CD4-positive, alpha-beta T cell treated with Interleukin-17A for 4 hours (primary cell): ENCODE measurements at places on chromosomes 4 and X.

GRCh38 chr4:176210101-176210500 lies 14.7 kb upstream of the SPATA4 start:
- no peak for DNase-seq

- no peak for DNase-seq
Measured at GRCh38 chrX:74242484-74243138, 61.4 kb upstream of the ZCCHC13 start.

DNA sequence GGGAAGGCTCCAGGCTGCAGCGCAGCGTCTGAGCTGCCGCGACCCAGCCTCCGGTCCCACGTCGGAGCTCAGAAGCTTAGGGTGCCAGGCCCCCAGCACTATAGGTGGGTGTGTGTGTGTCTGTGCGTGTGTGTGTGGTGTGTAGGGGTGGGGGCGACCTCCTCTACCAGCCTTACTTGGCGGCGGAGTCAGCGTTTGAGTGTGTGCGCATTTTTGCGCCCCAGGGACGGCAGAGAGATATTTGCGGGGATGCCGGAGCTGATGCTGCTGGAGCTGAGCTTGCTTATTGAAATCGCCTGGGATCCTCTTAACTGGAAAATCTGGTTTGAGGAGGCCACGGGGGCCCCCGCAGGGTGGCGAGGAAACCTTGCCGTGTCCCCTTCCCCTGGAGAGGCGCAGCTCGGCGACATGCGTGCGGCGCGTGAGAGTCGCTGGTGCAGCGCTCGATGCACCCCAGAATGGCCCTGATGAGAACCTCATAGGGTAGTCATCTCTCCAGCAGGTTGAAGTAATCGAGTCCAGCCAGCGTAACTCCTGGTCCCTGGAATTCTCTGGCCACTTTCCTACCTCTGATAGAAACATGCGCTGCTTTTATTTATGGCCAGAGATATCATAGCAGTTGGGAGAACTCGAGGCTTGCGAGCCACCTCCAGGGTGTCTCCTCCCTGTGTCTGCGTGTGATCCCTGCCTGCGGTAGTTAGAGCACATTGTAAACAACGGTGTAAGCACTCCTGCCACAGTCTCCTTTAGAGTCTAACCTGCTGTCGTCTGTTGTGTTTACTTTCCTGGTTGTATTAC lies 2.7 kb downstream of the ADGRL3 start:
- DNase-seq: no peak

DNA sequence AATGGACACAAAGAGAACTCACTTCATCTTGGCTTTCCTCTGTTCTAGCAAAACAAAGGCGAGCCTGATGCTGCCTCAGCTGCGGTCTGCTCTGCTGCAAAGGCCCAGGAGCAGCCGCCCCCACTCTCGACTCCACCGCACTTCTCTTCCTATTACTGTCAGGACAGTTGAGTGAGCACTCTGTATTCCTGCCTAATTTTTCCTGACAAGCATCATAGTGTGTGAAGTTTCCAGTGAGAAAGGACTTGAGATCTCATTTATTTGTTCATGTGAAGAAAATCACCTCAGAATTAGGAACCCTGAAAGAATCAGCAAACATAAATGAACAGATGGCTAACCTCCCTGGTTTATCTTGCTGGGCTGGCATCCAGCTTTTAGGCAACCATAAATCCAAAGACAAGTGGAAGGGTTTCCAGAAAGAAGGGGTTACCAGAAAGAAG lies 15.6 kb downstream of the SCARB2 start:
- peak; percentile 33 for DNase-seq

GRCh38 chrX:30570505-30570904 lies 7.1 kb downstream of the TASL start:
- DNase-seq: peak; percentile 32

- no peak for DNase-seq
Measured at GRCh38 chr4:76800902-76801301, 97.0 kb downstream of the SOWAHB start.

GRCh38 chr4:119014658-119015057 lies 121.0 kb upstream of the MYOZ2 start:
- DNase-seq: no peak

DNA sequence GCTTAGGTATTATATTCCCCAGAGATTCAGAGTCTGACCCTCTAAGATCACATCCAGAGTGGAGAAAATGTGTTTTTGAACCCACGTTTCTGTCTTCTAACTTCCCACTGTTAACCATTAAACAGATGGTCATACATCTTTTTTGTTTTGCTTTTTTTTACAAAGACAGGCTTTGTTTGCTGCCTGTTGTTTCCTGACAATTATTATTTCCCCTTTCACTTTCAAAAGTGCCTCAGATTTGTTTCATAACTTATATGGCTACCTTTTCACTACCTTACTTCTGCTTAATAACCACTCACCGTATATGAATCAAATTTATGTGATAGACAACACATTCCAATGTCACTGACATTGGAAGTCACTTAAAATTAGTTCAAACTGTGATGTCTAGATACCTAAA lies 142.2 kb downstream of the HS3ST1 start:
- DNase-seq: no peak

DNA sequence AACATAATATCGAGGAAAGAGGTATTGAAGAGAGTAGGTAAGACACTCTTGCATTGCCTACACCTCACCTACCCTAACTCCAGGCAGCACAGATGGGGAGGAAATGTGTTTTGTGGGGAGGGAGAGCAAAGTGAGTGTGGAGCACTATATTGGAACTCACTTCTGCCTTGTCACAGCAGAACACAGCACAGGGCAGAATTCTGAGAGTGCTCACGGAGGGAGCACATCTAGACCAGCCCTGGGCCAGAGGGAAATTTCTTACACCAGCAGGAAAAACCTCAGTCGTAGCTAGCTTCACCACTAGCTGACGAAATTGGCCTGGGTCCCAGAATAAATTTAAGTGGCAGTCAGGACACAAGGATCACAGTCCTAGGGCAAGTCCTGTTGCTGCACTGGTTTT lies 517.3 kb downstream of the TMA16 start:
- DNase-seq: no peak

- DNase-seq: no peak
Measured at GRCh38 chr4:119795986-119796578, 167.5 kb upstream of the PDE5A start.

- DNase-seq: no peak
Measured at GRCh38 chrX:10570601-10571000, 49.8 kb downstream of the MID1 start.

DNA sequence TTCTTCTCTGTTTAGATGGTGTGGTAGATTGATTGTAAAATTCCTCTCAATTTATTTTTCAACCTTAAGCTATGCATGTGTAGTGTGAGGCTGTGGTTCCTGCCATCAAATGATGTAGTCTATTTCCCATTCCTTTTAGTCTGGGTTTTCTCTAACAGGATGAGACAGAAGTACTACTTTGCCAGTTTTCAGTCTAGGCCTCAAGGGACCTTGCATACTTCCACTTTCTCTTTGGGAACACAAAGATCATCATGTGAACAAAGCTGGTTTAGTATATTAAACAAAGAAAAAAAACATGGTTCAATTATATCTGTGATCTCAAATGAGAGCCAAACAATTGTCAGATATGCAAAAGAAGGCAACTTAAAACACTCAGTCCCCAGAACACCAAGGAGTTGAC lies 1284.0 kb downstream of the RAPGEF2 start:
- no peak for DNase-seq

- no peak for DNase-seq
Measured at GRCh38 chr4:81574991-81575390, 103.3 kb upstream of the RASGEF1B start.

GRCh38 chr4:65391814-65392213 lies 278.5 kb downstream of the EPHA5 start:
- no peak for DNase-seq

DNA sequence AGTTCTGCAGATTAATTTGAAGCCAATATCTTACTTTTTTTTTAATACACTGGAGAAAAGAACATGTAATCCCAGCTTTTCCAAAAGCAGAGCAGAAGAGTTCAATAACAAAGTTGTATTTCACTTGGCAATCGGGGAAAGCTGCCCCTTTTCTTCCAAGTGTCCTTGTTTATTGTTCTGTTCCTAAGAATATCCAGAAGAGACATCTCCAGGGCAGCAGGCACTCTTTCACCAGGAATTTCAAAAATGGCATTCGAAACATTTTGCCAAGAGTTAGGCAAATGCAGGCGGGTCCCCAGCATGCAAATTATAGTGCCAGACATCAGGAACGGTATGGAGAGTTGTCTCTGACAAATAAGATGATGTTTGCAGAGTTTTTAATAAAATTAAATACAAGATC lies 494.5 kb downstream of the BCOR start:
- DNase-seq: no peak

GRCh38 chr4:125689805-125690204 lies 375.1 kb downstream of the FAT4 start:
- DNase-seq: no peak

- DNase-seq: peak; percentile 47
Measured at GRCh38 chrX:40013266-40014195, 84.2 kb downstream of the BCOR start.

DNA sequence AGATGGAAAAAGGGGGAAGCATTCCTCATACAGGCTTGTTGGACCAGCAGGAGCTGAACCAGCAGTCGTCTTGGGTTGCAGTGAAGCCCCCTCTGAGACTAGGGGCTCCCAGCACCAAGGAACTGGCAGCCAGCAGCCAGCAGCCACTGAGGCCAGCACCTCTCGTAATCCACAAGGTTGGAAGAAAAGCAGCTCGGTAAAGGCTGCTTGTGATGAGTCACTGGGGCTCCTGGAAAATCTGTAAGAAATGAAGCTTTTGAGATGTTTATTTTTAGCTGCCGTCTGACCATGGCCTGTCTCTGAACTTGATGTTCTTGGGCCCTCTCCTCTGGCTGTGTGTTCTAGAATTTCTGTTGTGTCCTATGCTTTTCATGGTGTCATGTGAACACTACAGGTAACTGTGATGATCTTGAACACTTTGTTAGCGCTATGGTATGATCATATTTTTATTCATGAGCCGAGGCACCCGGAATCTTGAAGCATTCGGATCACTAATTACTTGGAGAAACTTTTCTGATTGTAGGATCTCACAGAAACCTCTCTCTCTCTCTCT lies 18.6 kb downstream of the CLCN4 start:
- no peak for DNase-seq

GRCh38 chr4:7582313-7583097 lies 147.8 kb upstream of the PSAPL1 start:
- DNase-seq: no peak

- no peak for DNase-seq
Measured at GRCh38 chr4:96497621-96498020, 657.7 kb downstream of the PDHA2 start.

DNA sequence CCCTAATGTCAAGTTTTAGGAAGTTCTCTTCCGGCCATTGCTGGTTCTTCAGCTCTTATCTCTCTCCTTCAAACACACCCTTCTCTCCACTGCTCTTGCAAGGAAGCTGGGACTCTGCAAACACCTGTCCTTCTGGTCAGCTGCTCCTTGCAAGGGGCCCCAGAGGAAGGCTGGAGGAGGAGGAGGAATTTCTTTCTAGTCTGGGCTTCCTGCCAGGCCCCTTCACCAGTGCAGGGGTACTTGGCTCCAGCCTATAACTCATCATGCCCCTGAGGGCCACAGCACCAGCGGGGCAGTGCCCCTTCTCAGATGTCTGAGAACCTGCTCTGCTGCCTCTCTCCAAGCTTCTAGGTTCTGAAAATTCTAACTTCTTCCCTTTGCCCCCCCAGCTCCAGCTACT lies 46.7 kb downstream of the REELD1 start:
- DNase-seq: no peak

DNA sequence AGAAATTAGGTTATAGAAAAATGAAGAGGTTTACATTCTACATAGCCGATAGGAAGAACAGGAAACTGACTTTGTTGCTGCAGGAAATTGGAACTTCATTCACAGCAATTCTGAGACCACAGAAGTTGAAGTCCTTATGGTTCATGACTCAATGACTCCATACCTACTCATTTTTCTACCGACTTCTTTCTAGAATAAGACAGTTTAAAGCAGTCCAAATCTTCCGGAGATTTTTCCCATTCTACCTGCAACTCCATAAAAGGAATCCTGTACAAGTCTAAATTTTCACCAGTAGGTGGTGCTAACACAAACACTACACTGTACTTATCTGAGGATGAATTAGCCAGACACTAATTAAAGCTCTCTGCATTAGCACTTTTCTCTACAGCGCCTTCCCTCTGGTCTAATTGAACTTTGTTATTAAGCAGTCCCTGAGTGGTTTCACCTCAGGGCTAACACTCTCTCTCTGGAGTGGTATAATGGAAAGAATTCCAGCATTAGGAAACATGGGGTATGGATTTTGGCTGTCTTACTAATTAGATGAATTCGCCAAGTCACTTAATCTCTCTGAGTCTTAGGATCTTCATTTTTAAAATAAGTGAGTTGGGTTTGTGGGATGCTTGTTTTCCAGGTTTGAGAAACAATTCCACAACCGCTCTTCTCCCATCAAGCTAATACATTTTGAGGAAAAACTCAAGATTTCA lies 167.9 kb downstream of the SMIM20 start:
- no peak for DNase-seq

- no peak for DNase-seq
Measured at GRCh38 chr4:129926936-129927335, 831.0 kb downstream of the C4orf33 start.

- no peak for DNase-seq
Measured at GRCh38 chr4:184358521-184359232, 115.7 kb downstream of the IRF2 start.

GRCh38 chrX:3134316-3134945 lies 93.2 kb downstream of the ARSF start:
- DNase-seq: no peak

DNA sequence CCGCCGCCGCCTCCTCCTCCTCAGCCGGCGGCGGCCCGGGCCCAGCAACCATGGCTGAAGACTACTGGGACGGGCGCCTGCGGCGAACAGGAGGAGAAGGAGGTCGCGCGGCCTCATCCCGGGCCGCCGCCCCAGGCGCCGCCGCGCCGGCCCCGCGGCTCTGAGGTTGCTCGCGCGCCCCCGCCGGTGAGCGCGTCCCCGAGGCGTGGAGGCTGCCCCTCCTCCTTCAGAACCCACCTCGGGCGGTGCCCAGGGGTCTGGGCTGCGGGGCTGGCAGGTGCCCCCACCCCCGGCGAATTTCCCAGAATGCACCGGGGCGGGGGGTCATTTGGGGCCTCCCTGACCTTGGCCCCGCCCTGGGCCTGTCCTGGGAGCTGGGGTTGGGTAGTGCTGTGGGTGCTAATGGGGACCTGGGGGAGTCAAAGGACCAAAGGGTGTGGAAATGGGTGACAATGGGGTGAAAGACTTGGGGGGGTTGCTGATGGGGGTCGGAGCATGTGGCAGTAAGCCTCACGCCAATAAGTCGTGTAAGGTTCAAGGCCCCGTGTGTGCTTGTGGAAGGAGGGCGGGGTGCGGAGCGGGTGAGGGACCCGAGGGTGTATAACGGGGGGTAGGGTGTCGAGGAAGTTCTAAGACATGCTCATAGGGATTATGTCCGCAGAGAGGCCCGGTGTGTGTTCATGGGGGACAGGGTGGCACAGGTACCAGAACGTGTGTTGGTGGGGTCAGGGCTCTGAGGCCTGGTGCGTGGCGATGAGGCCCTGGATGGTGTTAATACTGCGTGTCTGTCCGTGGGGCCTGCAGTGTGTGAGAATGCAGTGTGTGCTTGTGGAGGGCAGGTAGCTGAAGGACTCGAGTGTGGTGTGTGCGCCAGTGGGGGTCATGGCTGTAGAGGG lies 687 bp downstream of the CDK16 start:
- DNase-seq: peak; percentile 51

GRCh38 chr4:128810331-128810870 lies 901 bp downstream of the JADE1 start:
- DNase-seq: peak; percentile 39
